ENCODE measurements at places on chromosomes 11 and 22.
A peak's percentile ranks its signal among the peaks of the same experiment; 100 is the strongest.

GRCh38 chr11:11247576-11247975 is 105.5 kb downstream of the CSNK2A3 start:
- no peak for DNase-seq

DNA sequence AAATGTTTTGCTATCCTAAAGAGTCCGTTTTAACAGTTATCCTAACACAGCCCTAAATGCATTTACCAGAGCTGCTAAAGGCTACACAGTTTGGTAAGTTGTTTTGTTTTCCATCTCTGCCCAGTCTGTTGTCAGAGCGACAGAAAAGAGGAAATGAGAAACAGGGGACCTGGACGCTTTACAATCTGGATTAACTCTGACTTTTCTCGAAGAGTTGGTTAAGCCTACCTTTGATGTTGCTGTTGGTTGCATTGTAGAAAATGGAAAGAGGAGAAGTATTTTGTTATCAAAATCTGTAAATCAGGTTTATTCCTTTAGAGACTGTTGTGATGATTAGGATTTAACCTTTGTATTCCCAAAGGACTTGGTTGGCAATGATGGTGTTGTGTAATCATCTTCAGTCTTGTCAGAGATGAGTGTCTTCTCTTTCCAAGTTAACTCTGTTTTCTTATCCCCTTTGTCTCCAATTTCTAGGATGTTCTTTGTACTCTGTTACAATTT is 481 bp downstream of the ANGPTL5 start:
- DNase-seq = no peak

DNA sequence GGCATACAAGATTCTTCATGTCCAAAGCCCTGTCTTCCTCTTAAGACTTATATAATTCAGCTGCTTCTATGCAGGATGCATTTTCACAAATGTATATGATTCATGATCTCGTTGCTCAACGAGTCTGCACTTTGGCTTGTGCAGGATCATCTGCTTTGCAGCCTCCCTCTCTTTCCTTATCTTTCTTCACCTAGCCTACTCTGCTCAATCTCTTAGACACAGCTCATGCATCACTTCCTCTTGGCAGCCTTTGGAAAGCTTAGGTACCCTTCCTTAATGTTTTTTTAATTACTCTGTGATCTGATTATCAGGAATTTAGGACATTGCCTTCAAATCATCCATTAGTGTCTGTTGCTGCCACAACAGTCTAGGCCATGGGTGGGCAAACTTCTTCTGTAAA is 673.8 kb downstream of the NELL1 start:
- DNase-seq = no peak

GRCh38 chr22:27778294-27779090 is 23.1 kb downstream of the MN1 start:
- peak; percentile 82 for DNase-seq

GRCh38 chr22:35997438-35997837 is 31.2 kb downstream of the RBFOX2 start:
- no peak for DNase-seq

DNA sequence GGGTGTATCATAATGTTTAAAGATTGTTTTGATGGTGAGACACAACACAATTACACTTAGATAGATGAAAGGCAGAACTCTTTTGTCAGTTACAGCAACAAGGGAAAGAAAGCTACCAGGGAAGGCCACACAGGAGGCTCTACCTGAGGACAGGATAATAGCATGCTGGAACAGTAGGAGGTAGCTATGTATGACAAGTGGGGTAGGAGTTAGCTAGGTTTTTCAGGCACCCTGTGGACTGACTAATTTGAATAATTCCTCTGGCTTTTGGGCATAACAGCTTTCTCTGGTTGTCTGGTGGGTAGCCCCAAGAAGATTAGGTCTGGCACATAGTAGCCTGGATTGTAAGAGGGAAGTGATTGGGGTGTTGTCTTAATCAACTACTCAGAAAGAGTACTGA is 475.4 kb upstream of the CHORDC1 start:
- no peak for DNase-seq

DNA sequence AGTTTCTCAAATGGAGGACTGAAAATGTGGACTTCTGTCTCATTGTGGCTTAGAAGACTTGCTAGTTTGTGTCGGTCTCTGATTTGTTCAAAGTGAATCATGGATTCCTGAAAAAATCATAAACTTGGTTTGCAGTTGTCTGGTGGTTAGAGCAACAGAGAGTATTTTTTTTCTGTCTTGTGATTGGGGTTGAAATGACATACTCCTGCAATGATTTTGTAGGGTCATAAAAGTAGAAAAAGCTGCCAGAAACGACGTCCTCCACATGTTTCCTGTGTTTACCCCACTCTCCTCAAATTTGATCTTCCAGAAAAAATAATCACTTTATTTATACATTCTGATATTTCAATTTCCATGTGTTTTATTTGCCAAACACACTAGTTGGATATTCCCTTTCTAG is 219.2 kb upstream of the PGR start:
- no peak for DNase-seq

- no peak for DNase-seq
Measured at GRCh38 chr22:32528316-32528715, 53.7 kb downstream of the FBXO7 start.

- peak; percentile 80 for DNase-seq
Measured at GRCh38 chr11:45665933-45666647, 668 bp upstream of the CHST1 start.

DNA sequence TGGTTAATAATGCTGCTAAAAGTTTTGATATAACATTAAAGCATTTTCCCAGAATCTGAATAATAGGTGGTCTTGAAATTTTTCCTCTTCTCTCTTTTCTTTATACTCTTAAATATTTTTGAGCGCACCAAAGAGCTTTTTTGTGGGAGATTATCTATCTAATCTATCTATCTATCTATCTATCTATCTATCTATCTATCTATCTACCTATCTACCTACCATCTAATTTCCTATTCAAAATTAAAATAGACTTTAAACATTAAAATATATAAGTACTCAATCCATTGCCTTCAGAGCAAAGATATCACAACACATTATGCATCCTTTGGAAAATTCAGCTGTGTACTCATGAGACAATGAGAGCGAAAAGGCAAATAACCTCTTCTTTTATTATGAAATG is 55.8 kb downstream of the ELMOD1 start:
- DNase-seq = no peak

DNA sequence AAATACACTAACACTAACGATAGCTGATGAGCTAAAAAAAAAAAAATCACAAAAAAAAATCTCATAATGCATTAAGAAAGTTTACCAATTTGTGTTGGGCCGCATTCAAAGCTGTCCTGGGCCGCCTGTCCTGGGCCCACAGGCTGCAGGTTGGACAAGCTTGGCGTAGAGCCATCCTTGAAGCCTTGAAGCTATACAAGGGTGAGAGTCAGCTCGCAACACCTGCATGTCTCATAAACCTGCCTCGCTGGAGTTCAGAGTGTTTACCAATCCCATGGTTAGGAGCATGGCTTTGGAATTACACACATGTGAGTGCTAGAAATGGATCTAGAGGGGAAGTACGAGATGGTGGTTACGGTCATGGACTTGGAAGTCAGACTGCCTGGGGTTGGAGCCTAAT is 453.7 kb downstream of the INSC start:
- DNase-seq = no peak
